ENCODE measurements at places on chromosomes 2 and 18. TPM values are rescaled to one million over a fixed set of nuclear protein-coding genes. Genes with fewer than 3 reads are reported as not detected.

TEX44 gene
- total RNA-seq = not detected

TWIST2 gene
- total RNA-seq = not detected

ANKRD62 gene
- not detected for total RNA-seq

SEMA4C gene
- 72.6 TPM for total RNA-seq

FHL2 gene
- 0.33 TPM for total RNA-seq

SLC4A3 gene
- not detected for total RNA-seq

SRD5A2 gene
- total RNA-seq = not detected

NEB gene
- 0.91 TPM for total RNA-seq

RNF152 gene
- 0.20 TPM for total RNA-seq

SLC19A3 gene
- total RNA-seq = not detected

L3MBTL4 gene
- total RNA-seq = 0.49 TPM

C1GALT1C1L gene
- not detected for total RNA-seq

VWC2L gene
- total RNA-seq = not detected

MOB1A gene
- total RNA-seq = 135 TPM

SP5 gene
- not detected for total RNA-seq

ASXL3 gene
- total RNA-seq = not detected

C18orf54 gene
- 3.8 TPM for total RNA-seq

SCN2A gene
- total RNA-seq = not detected

HOXD1 gene
- not detected for total RNA-seq

ASB3 gene
- total RNA-seq = 40.1 TPM

ALK gene
- not detected for total RNA-seq
